ENCODE measurements at places on chromosomes 11 and 22.
A peak's percentile ranks its signal among the peaks of the same experiment; 100 is the strongest.

- DNase-seq = no peak
Observed at GRCh38 chr11:24132471-24132870, 364.4 kb upstream of the LUZP2 start.

GRCh38 chr22:25488244-25489020, 76.0 kb upstream of the GRK3 start:
- DNase-seq = peak; percentile 74

GRCh38 chr11:10488121-10488933, 33.3 kb downstream of the AMPD3 start:
- DNase-seq = no peak

GRCh38 chr11:116386118-116386699, 386.6 kb downstream of the BUD13 start:
- DNase-seq = no peak

DNA sequence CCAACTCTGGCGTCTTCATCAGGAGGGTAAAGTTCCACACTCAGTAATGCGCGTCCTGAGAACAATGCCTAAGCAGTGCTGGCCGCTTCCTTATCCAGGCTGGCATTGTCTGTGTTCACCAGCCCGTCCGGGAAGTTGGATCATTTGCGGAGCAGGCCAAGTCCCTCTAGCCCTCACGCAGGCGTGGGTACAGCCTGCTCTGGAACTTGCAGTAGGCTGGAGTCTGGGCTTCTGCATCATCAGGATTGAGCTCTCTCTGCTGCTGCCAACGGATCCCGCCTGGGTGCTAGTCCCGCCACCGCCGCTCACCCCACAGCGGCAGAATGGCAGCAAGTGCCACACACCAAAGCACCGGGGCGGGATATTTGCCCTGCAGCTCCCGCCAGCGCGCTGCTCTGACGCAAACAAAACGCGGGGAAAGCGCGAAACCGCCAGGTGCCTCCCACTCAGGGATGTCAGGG, 29.0 kb downstream of the GLYATL1 start:
- no peak for DNase-seq

GRCh38 chr11:113270080-113270479, 44.3 kb upstream of the TTC12 start:
- no peak for DNase-seq

DNA sequence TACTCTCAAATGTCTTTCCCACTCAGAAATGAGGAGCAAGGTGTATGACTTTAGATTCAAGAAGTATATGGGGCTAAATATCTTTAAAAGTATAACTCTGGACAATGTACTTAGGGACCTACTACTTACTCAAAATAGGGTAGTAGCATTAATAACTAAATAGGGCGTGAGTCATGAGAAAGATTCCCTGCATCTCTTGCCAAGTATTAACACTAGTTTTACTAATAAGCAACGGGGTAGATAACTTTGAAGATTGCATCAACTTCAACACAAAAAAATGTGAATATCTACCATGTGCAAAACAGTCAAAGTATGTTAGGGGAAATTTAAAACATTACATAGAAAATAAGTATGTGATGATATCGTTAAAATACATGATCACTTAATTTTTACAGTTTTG, 99.6 kb downstream of the PGR start:
- DNase-seq = no peak

GRCh38 chr11:765025-765801, 12.1 kb downstream of the GATD1 start:
- DNase-seq = peak; percentile 63

DNA sequence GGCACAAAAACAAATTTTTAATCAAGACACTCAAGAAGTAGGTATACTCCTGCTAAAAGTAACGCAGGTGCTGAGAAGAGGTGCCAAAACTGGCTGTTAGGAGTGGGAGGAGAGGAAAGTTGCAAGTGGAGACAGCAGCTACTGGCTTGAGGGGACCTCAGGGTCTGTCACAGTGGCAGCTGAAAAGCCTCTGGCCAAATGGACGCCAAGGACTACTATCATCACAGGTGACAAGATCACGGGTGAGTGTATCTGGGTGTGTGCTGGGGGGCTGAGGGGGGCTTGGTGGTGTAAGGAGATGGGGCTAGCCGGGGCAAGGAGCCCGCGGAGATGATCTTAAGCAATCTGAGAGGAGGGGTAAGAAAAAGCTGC, 687 bp downstream of the ZNF202 start:
- DNase-seq = no peak

GRCh38 chr11:10485646-10486045, 30.6 kb downstream of the AMPD3 start:
- DNase-seq = no peak

DNA sequence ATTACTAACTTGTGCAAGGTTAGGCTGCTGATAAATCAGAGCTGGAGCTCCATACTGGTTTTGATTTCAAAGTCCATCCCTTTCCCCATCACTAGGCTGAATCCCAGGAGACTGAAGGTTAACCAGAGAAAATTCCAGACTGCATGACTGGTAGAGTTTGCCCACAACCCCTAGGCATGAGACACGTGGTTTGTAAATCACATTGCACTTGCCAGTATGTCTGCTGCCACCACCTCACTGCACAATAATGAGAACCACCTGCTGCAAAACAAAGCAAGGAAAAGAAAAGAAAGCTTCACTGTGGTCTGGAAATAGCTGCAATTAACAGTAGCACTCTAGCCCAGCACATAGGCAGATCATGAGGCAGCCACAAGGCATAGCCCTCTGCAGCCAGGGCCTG, 67.6 kb upstream of the NTM start:
- no peak for DNase-seq

- no peak for DNase-seq
Observed at GRCh38 chr11:8019314-8020243, 32.4 kb downstream of the EIF3F start.

DNA sequence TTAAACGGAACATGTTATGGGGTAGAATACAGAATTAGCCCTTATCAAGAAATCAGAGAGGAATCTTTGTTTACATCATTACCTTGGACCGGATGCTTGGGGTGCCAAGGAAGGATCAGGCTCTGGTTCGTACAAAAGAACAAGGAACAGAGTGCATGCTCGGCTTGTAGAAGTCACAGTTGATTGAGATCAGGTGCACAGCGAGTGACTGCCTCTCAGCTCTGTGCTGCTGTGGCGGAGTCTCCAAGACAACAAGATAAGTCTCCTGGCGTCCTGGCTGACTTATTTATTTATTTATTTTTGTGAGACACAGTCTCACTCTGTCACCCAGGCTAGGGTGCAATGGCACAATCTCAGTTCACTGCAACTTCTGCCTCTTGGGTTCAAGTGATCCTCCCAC, 31.8 kb downstream of the GLB1L2 start:
- DNase-seq = no peak

GRCh38 chr11:92758241-92758780, 211.1 kb upstream of the MTNR1B start:
- no peak for DNase-seq

GRCh38 chr11:34977089-34977912, 60.9 kb downstream of the PDHX start:
- peak; percentile 44 for DNase-seq

DNA sequence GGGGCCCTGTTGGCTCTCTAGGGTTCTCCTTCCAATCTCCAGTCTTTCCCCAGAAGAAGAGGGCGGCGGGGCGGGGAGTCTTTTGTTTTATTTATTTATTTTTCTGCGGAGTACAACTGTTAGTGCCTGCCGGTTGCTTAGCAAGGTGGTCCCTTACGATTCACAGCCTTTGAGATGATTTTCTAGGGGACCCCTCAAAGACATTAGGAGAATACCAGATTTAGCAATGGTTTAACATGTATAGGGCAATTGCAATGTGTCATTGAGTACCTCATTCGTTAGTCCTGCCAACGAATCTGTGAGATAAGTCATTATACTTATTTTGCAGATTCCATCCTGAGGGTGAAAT, 307 bp upstream of the MRPL16 start:
- no peak for DNase-seq

Data from SK-MEL-5 (cell line).